ENCODE measurements at places on chromosomes 6 and 20.

DNA sequence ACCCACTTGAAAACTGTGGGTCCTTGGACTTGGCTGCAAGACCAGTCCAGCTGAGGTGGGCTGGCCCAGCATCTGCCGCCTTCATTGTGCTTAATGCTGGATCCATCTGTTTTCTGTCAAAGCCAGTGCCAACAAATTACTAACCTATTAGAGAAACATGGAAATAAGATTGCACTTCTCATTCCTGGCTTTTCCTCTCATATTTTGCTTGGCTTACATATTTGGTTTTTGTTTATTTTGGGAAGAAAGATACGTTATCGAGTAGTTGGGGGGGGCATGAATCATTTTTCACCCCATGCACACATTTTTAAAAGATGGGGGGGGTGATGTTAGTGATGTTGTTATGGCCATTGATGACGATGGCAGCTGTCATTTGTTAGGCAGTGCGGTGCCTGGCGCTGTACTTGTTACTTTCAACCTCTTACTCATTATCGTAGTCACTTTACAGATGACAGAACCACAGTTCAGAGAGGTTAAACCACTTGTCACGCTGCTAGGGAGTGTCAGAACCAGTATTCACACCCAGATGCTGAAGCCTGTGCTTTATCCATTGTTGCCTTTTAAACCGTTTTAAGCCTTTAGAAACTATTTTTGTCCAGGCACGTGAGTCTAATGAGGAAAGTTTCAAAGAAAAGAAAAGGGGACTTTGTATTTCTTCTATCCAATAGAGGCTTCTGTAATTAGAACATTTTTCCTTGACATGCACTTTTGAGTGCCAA, 180.0 kb downstream of the TMEM242 start:
- DNase-seq = peak; percentile 60

GRCh38 chr6:144353871-144354314, 68.8 kb downstream of the UTRN start:
- DNase-seq = peak; percentile 36

- no peak for DNase-seq
Observed at GRCh38 chr6:33434961-33435360, 15.1 kb downstream of the SYNGAP1 start.

- no peak for DNase-seq
Observed at GRCh38 chr6:24642061-24642460, 3.9 kb downstream of the KIAA0319 start.

GRCh38 chr6:26097268-26097875, 10.1 kb downstream of the HFE start:
- peak; percentile 74 for DNase-seq

GRCh38 chr20:19027971-19028370, 184.5 kb upstream of the SLC24A3 start:
- DNase-seq = no peak
